ENCODE measurements at places on chromosomes 3 and 15.

DNA sequence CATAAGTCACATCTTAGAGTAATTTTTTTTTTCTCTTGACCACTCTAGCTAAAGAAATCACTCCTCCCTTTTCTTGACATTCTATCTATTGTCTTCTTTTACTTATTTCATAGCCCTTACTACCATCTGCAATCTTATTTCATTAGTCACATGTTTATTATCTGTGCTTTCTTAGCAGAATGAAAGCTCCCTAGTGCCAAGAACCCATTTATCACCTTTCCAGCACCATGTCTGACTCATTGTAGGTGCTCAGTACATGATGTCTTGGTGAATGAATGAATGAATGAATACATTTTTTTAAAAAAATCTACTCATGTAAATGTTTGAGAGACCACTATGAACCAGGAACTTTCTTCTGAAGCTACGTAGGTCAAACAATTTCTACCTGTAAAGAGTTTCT is 157.2 kb downstream of the CADPS start:
- DNase-seq, result peak; percentile 81

- no peak for DNase-seq
Observed at GRCh38 chr15:44282101-44282500, 6.4 kb upstream of the GOLM2 start.

DNA sequence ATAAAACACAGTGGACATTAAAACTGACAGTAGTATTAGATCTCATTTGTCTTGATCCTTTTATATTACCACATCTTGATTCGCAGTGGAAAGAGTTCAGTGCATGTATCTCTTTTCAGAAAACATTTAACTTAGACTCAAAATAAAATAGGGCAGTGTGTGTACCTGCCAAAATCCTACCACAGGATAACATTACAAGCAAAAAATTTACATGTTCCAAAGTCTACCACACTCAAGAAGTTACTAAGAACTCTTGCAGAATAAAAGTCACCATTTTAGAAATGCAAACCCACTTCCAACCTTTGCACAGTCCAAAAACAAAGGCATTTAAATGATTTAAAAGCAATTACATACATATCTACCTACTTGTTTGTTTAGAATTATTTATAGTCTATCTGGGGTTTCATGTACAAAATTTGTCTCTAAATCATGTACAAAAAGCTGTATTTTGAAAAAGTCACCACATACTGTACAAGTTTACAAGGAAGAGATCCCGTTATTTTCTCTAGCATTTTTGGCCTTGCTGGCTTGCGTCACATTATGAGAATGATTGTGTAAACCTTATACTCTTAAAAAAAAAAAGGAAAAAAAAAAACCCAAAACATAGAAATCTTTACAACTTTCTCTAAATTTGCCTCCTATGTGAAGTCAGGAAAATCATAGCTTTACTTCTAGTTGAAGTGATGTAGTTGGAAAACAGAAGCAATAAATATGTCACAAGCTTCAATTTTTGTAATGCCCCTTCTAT is 153.8 kb downstream of the ADAM10 start:
- DNase-seq, result no peak

DNA sequence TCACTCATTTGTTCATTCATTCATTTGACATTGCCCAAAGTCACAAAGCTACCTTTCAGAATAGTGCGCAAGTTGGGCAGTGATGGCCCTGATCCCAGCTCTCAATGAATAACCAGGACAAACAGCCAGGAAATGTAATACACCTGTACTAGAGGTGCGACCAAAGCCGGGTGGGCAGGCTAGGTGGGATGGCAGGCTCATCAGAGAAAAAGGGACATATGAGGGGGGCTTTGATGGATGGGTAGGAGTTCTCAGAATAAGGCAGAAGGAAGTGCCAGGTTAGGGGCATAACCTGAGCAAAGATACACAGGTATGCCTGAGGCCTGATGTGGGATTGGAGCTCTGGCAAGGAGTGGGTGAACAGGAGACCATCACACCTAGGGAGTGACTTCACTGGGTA is 53.4 kb upstream of the SMAD6 start:
- DNase-seq, result no peak

DNA sequence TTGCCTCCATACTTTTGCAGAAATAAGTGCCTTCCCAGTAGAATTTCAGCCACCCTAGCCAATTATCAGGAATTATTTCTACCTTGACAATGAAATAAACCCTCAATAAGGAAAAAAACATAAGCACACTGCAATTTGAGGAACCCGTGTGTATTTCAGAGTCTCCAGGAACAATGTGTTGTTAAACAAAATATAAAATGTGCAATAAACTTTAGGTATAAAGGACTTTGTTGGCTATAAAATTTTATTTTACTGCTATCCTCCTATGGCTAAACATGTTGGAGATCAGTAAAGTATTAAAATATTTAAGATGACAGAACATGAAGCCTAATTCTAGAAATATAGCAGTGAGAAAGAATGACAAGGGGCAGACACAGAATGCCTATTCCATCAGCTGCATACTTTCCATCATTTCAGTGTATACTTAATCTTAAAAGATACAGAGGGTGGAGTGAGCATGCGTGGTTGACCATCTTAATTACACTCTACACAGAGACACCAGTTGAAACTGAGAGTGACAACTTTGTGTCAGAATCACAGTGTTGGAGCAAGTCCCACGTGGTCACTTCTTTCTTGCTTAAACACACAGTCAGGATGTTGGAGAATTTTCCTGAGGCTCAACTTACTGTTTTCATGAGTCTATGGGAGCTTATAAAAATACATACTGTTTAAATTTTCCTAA is 79.0 kb upstream of the SUCLG2 start:
- DNase-seq, result no peak

- no peak for DNase-seq
Observed at GRCh38 chr15:38401106-38401505, 52.8 kb upstream of the FAM98B start.

DNA sequence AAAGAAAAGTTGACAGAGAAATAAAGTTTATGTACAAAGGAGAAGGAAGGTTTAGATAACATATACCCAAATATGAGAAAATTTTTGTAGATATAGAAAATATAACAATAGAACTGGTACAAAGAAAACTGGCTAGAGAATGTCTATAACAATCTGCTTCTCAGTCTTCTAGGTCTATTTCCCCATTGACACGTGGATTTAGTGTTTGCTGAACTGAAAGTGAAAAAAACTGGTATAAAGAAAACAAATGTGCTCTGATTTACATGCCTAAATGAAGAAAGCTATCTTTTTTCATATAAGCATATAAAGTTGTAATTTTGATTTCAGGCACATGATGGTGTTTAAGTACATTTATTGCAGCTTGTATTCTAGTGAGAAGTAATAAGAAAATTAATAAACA is 9.8 kb downstream of the KCNMB2 start:
- DNase-seq, result no peak

DNA sequence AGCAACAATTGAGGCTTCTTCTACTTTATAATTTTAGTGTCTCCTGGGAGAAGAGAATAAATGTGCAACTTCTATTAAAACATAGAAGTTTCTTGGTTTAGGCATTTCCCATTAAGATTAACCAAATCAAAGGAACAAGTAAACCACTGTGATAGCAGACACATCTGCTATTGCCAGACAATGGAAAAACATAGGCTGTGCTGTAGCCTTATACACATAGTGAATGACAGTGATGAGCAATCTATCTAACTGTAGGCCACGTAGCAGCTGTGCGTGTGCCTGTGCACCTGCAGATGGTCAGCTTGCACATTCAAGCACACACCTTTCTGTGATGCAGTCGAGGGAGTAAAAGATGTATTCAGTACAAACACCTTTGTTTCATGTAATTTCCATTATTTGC is 32.7 kb downstream of the GNB4 start:
- no peak for DNase-seq

GRCh38 chr3:184780981-184781515 is 30.9 kb upstream of the VPS8 start:
- DNase-seq, result no peak

DNA sequence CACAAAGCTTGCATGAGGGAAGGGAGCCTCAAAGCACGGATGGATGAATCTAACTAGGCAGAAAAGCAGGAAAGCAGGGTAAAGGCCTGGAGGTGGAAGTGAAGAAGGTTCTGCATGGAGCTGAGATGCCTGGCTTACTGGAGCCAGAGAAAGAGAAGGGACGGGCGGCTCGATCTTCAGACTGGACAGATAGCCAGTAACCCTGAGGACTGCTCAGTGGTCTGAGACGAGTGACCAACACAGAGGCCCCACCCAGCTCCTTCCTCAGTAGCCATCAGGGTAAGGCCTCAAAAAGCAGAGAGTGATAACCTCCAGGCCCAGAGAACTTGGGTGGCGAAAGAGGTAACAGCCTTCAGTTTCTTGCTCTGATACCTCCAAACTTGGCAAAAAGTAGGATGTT is 6.4 kb downstream of the CLN6 start:
- no peak for DNase-seq

- peak; percentile 73 for DNase-seq
Observed at GRCh38 chr3:15332405-15333098, at the start of gene SH3BP5. Gene SH3BP5, minus strand, starts transcription at chr3:15332586. Its CDS starts 178 bp downstream, at chr3:15332408.

DNA sequence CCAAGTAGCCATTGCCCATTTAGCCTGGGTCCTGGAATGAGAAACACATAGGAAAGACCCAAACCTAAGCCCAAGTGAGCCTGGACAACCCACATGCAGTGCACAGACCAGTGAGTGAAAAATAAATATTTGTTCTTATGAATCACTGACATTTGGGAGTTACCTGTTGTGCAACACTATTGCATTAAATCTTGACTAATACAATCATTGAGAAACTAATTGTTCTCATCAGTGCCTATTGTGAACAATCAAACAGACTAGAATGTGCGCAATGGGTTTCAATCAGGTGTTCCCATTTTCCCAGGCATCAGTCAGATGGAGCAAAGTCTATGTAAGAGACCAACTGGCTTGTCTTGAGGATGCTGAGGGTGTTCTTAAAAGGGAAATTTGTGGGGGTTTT is 54.7 kb upstream of the CNOT10 start:
- DNase-seq, result peak; percentile 94

DNA sequence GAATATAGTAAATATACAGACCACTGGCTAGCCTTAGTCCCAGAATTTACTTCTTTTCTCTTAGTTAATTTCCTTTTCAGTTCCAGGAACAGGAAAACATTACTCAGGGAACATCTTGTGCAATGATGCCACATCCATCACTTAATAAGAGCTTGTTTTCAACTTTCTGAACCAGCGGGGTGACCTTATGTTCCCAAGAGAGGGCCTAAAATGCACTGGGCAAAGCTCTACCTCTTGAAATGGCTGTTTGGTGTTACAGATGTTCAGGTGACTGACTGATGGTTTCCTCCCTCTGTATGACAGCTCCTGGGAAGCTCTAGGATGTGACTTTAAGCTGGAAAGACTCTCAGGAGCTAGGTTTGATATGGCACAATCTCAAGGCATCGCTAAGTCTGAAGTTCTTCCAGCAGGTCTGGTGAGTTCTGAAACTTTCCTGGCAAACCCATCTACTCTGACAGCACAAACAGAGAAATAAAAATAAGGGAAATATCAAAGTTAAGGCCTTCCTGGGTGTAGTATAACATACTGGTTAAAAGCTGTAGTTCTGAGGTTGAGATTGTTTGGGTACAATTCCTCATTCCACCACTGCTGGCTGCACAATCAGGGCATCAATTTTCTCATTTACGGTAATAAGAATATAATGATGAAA is 98.6 kb downstream of the ZIC1 start:
- no peak for DNase-seq

GRCh38 chr3:144692488-144692887 is 720.9 kb downstream of the DIPK2A start:
- no peak for DNase-seq

DNA sequence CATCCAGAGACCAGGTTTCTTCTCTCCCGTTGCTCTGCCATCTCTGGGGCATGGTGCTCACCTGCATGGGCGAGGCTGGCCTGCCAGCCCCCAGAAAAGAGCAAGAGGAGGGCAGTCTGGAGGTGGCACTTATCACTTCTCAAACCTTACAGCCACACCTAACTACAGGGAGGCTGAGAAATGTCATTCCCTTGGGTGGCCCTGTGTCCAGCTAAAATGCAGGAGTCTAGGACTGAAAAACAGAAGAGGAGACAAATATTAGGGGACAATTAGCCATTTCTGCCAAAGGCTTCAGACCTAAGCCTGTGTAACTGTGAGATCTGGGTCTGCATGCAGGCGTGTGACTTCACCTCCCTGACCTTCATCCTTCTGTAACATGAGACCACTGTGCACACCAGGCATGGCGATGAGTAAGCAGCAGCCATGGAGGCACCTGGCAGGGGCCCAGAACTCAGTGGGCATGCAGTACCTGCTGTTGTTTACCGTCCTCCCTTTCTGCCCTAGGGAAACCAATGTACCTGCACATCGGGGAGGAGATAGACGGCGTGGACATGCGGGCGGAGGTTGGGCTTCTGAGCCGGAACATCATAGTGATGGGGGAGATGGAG is 83.4 kb downstream of the MESD start:
- DNase-seq, result peak; percentile 67

DNA sequence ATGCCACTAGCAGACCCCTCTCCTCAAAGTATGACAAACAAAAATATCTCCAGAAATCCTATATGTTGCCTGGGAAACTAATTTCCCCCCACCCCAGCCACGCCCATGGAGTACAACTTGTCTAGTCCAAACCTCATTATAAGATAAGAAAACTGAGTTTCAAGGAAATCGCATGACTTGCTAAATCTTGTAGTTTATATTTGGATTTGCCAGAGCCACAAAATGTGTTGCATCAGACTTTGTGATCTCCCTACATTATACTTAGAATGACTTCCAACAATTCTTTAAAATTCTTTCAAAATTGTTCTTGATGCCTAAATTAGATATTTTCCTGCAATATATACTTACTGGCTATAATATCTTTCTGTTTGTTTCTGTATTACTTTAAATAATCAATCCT is 1034.4 kb downstream of the IGSF11 start:
- no peak for DNase-seq

- no peak for DNase-seq
Observed at GRCh38 chr3:58353722-58354553, 21.2 kb downstream of the PXK start.

DNA sequence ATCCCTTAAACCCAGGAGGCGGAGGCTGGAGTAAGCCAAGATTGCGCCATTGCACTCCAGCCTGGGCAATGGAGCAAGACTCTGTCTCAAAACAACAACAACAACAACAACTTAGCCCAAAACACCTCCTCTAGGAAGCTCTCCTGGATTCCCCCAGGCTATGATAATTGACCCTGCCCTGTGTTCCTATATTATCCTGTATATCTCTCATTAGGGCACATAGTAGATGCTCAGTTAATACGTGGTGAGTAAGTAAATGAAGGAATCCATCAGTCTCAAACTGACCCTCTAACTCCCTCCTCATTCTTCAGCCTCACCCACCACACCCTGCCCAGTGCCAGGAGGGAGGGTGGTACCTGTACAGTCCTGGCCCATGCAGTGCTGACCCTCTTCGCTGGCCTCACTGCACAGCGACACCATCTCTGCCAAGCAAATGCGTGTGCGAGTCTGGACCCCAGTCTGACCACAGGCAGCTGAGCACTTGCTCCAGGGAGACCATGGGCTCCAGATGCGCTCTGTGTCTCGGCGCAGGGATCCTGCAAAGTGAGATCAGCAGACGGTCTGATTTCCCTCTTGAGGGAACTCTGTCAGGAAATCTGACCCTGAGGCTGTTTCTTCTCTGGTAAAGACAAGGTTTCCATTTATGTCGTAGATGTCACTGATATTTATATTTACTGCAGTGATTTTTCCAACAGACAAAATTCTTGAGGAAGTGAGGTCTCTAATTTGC is 6.2 kb downstream of the CILP start:
- DNase-seq, result no peak

Data from epithelial cell of esophagus (primary cell).